ENCODE measurements at places on chromosomes 3 and 15.

DNA sequence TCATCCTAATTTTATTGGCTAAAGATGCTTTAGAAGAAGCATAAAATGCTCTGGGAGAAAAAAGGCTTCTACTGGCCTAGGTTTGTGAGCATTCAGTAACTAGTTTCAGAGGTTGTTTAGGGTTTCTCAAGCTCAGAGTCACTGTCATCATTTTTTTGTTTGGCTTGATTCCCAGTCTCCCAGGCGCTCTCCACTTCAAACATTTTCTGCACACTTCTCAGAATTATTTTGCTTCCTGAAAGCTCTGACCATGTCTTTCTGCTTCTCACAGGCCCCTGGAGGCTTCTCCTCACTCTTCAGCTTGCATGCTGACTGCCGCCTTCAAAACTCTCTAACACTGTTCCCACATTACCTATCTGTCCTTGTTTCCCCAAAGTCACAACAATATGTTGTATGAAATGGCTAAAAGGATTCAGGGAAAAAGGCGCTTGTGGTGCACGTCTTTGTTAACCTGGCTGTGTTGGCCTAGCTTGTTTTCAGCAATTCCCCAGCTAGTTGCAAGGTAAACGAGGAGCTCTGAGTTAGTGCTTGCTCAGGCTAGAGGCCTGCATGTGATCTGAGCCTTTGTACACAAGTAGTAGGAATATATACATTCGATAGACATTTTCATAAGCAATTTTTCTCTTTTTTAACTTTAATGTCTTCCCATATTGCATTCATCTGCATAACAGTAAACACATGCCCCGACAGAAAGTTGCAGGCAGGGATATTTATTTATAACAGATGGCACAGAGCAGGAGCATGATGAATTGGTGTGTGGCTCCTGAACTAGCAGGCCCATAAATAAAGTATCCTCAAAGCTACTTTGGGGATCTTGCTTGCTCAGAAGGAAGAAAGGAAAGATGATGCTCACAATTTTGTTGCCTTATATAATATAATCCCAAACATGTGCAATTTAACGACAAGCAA, 129.2 kb upstream of the DPH6 start:
- no peak for DNase-seq

DNA sequence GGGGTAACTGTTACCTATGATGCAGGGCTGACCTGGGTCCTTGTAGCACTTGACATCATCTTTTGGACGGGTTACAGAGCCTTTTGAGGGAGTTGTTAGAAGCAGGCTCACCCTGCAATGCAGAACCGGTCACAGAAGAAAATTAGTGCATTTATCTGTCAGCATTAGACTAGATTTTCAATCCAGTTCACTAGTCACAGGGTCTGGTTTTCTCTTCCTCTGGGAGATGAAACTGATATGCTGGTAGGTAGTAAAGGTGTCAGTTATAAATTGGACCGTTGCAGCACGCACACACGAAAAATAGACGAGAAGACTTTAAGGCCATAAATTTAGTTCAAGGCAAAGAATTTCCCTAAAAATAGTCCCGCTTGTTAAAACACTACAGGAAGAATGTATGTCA, 532.3 kb upstream of the ATP11B start:
- no peak for DNase-seq

DNA sequence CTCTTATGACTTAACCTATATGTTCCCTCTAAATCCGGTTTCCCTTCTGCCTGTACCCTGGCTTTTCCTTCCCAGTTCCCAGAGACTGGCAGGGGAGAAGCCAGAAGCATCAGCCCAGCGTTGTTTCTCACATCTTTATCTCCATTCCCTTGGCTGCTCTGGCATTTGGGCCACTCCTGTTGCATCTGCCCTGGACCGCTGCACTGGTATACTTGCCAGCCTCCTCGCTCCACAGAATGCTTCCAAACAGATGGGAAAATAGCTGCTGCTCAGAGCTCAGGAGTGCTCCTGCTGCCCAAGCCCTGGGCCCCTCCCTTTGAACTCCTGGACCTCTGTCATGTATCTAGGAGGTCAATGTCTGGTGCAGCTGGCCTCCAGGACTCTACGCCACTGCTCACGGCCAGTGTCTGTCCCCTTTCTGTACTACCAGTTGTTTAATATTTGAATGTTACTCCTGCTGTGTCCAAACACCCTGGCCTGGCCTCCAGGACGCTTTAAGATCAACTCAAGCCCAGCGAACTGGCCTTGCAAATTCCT, 6.8 kb downstream of the SPINT1 start:
- no peak for DNase-seq

DNA sequence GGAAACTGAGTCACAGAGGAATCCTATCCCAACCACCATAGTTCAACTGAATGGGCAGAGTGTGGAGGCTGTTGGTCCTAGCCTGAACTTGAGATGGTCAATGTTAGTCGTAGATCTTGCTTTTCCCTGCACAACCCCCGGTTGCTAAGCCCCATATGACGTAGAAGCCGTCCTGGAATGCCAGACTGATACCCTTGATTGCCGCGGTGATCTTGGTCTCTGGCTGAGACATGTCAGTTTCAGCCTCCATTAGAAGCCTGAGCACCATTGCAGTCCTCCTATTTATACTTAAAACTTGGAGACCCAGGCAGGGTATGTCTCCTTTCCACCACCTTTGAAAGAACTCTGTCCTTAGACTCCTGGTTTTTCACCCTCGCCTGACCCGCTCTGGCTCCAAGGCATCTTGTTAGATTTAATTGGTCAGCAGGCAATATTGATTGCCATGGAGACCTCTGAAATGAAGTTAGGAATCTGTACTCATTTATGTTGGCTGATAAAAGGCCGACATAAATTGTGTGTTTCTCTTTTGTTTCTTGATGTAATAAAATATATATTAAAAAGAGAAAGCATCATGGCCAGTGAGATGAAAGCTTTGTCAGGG, 53.4 kb downstream of the RPLP1 start:
- no peak for DNase-seq

GRCh38 chr3:32326795-32327194, 64.9 kb upstream of the CMTM7 start:
- DNase-seq = no peak

DNA sequence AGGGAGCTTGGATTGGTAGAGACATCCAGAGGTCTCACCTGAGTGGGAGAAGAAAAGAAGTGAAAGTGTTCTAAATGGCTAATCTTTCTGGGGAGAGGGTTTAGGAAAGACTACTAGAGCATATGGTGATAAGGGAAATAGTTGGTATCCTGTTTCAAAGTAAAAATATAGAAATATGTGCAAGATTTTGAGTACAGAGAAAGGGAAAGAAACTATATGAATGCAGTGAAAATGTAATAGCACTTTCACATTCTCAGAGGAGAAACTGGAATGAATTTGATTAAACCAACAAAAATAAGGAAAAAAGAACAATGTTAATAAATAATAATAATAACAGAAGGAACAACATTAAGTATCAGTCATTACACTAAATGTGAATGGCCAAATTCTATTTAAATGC, 119.4 kb downstream of the DNAJB8 start:
- DNase-seq = no peak

GRCh38 chr3:46359733-46360493, 6.0 kb downstream of the CCR2 start:
- peak; percentile 15 for DNase-seq

DNA sequence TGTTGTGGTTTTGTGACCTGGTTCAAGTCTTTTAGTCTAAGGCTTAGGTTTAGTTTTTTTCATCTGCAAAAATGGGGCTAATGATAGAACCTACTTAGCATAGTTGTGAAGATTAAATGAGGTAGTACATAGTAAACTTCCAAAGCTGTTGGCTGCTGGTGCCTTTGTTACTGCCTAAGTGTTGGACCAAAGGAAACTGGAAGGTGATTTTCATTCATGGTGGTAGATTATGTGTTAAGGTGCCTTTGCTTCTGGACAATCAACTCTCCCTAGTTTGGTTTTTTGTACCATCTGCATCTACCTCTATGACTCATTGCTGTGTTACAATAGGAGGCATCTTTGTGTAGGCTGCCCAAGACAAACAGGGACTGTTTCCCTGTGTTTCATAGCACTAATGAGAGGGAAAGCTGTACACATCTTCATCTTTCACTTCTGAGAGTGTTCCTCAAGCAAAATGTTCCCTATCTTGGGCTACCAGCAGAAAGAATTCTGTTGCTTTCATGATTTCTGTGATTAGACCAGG, 3.2 kb downstream of the MAP2K1 start:
- no peak for DNase-seq

DNA sequence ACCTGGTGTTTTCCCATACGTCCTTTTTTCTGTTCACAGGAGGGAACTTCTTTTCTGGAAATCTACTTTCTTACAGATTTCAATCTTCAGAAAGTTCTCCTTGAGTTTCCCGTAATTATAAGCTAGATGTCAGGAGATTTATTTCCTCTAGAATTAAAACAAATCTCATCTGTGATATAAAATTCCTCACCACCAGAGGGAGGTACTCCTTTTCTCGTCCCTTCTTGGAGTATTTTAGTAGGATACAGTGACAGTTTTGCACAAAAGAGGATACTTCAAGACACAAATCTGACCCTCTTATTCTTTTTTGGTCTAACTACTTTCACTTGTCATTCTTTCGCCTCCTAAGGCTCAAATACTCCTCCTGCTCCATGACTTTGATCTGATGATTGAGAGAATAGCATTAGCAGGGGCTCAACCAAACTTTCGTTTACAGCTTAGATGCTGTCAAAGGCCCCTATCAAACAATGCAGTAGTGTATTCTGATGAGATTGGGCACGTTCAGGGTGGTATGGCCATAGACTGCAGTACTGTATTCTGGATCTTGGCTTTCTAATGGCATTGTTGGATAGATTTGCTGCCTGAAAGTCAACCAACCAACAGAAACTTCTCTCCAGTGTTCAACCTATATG, 38.0 kb downstream of the TMEM41A start:
- no peak for DNase-seq

- DNase-seq = no peak
These were observed 52.9 kb upstream of the ITGA11 start for GRCh38 chr15:68484696-68485400.

GRCh38 chr15:80494756-80495155, 90.6 kb downstream of the ARNT2 start:
- DNase-seq = no peak

GRCh38 chr3:189303584-189303983, 131.8 kb downstream of the TPRG1 start:
- no peak for DNase-seq

Data from AG09319 (cell line).